Activated CD4-positive, alpha-beta T cell treated with anti-CD3 and anti-CD28 coated beads, Interleukin-10, Interleukin-2, amounts not matched to agents 100 ng/mL and 50 ng/mL, durations not matched to agents 16 hours and 8 hours (primary cell): ENCODE measurements at places on chromosomes 11 and 22.

DNA sequence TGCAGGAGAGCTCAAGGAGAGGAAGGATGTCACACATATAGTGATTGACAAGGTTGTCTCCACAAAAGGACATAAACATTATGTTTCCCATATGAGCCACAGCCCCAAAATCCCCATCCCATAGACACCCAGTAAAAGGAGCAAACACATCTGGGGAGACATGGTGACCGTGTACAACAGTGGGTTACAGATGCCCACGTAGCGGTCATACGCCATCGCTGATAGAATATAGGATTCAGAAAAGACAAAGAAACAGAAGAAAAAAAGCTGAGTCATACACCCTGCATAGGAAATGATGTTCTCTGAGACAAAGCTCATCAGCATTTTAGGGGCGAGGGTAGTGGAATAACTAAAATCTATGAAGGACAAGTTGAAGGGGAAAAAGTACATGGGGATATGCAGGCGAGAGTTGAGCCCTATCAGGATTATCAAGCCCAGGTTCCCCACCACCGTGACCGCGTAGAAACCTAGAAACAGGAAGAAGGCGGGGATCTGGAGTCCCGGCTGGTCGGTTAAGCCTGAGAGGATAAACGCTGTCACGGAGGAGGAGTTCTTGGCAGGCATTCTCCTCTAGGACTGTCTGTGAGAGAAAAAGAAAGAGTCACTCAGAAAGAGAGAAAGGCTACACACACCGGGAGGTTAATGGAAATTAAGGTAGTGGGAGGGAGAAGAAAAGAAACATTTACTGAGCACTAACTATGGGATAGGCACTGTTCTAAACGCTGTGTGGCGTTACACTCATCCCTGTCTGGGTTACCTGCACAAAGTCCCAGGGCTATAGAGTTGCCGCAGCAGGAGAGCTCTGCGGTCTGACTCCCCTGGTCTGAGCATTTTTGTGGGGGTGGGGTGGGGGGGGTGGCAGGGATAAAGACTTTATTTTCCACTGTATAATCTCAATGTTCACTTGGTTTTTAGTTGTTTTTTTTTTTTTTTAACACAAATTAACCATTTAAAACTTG, 36.1 kb upstream of the OR8B8 start:
- peak; percentile 29 for DNase-seq

DNA sequence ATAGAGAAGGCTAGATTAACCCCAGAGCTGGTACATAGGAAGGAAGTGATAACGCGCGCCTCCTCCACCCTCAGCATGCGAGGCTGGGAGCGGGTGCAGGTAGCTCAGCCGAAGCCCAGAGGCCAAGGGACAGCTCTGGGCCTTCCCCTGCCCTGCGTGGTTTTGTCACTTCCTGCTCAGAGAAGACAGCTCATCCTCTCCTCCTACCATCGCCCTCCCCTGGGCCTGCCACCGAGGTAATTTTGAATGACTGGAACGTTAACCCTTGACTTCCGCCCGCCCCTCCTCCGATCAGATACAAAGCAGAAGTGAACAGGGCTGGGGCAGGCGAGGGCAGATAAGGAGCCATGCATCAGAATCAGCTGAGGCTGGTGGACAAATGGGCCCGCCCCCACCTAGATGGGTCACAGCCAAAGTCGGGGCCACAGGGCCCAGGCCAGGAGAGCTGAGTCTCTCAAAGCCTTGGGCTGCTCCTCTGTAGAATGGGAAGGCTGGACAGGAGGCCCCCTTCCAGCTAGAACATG, 1.6 kb downstream of the RAC2 start:
- peak; percentile 97 for DNase-seq

- DNase-seq, result no peak
These were observed 87.9 kb upstream of the B3GAT1 start for GRCh38 chr11:134499990-134500389.

- no peak for DNase-seq
These were observed 251.2 kb downstream of the TENM4 start for GRCh38 chr11:79189601-79190000.

DNA sequence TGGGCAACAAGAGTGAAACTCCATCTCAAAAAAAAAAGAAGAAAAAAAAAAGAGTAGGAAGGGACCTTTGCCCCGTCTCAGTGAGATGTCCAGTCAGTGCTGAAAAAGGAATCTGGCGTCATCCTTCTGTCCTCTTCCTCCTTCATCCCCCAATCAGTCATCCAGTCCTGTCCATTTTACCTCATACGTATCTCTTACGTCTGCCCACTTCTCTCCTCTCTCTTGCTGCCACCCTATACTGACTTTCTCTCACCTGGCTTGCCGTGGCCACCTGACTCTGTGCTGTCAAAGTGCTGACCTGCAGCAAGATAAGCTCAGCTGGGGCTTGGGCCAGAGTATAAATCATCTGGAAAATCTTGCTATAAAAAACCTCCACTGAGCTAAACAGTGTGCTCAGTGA, 13.6 kb downstream of the SEPTIN3 start:
- DNase-seq, result no peak

DNA sequence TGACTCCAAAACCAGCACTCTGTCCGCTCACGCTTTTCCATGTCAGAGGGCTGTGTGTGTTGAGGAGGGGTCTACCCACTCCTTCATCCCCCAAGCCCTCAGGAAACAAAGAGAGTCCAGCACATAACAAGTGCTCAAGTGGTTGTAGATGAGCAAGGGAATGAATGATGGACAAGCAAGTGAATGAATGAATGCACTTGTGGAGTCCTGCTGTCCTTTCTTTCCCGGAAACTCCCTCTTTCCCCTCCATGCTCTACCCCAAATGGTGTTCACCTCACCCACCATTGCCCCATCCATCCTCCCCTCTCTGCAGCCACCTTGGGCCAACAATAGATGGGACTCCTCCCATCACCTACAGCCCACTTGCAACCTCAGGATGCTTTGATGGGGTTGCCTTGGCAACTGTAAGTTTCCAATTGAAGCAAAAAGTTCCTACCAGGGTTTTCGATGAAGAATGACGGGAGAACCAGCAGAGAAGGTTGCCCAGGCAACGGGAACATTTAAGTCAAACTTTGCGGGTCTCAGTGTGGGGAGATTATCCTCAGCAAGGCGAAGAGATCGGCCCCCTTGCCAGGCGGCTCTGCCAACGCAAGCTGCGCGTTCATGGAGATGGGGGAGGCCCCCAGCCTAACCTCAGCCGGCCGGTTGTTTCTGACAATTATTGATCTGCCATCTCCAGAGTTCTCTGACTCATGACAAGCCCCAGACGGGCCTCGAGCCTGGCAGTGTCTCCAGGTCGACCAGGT, 51.1 kb downstream of the MCM5 start:
- no peak for DNase-seq

- DNase-seq, result no peak
These were observed 14.0 kb downstream of the TRIM29 start for GRCh38 chr11:120123946-120124345.
